ENCODE measurements at places on chromosomes 3 and 15. TPM values are rescaled to one million over a fixed set of nuclear protein-coding genes. Genes with fewer than 3 reads are reported as not detected.

- no peak for DNase-seq
Observed at GRCh38 chr3:9955067-9955502, 2.9 kb upstream of the PRRT3 start.

- no peak for DNase-seq
Observed at GRCh38 chr15:40128766-40129660, 20.3 kb upstream of the BMF start.

- DNase-seq, result no peak
Observed at GRCh38 chr3:70658513-70659310, 346.3 kb upstream of the MDFIC2 start.

GRCh38 chr3:43455233-43455632 is 166.6 kb downstream of the ANO10 start:
- DNase-seq, result no peak

DNA sequence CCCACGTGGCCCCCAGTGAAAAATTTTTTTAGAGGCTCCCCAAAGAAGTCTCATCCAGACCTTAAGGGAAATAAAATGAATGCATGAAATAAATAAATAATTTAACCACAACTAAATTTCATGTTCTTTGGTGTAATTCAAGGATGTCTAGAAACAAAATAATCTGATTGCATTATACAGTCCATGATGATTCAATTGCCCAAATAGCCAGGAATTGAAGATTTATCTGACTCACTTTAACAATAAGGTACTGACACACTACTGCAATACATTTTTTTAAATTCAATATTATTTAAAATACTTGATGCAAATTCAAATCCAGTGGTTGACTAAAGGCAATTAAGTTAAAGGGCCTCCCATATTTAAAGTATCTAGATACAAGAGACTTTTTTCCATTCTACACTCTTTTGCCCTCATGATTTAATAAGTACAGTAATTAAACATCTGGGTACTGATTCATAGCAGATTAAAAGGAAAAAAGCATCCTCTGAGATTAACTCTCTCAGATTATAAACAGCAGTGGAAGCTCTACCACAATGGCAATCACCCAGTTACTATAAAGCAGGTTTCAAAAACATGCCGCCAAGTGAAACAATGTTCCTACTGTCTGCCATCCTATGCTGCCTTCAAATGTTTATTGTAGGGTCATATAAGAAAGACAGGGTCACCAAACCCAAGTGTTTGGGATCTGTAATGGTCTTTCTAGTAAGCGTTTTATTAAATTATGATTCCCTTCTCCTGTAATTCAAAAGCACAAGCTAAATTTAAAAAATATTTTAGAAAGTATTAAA is 9.9 kb downstream of the UQCC5 start:
- no peak for DNase-seq

DNA sequence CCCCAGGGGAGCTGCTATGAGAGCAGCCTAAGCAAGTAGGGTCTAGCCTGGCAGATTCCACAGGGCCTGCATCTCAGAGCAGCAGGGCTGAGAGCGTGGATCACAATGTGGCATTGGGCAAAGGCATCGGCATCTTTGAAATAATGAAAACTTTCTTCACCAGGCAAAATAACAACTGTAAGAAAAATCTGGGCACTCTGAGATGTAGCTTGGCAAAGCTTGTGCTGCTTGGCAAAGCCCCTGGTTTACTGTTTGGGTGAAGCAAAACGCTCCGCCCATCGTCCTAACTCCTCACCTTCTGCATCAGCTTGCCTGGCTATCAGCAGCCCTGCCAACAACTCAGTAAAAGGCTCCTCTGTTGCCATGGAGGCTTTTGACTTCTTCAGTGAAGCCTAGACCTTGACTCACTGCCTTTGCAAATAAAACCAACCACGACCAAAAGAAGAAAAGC is 212.8 kb upstream of the EIF1B start:
- DNase-seq, result no peak

DNA sequence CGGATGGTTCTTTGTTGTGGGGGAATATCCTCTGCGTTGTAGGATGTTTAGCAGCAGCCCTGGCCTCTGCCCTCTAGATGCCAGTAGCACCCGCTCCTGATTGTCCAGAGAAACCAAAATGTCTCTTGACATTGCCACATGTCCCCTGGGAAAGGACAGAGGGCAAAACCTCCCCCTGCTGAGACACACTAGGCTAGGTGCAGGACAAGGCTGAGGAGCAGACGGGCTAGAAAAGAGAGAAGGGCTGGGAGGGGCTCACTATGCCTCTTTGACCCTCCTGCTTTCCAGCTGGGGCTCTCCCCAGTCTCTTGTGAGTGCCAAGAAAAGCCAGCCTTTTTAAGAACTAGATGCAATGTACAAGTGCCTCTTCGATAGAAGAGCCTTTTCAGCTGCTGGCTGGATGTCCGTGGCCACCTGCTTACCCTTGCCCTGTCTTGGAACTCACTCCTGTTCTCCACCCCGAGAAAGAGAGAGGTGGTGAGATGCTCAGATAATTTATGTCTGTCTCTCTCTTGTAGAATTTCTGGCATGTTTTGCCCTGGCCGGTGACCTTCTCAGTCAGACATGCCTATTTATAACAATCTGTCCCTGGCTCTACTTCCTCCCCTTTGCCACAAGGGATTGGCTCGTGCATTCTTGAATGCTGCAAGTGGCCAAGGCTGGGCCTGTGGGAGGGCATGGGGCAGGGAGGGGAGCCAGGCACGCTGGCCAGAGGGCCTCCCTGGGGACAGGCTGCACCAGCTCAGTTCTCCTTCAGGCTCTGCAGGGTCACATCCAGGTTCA is 142.6 kb downstream of the RPLP1 start:
- DNase-seq, result no peak

- DNase-seq, result no peak
Observed at GRCh38 chr3:27110020-27110419, 259.2 kb downstream of the NEK10 start.

DNA sequence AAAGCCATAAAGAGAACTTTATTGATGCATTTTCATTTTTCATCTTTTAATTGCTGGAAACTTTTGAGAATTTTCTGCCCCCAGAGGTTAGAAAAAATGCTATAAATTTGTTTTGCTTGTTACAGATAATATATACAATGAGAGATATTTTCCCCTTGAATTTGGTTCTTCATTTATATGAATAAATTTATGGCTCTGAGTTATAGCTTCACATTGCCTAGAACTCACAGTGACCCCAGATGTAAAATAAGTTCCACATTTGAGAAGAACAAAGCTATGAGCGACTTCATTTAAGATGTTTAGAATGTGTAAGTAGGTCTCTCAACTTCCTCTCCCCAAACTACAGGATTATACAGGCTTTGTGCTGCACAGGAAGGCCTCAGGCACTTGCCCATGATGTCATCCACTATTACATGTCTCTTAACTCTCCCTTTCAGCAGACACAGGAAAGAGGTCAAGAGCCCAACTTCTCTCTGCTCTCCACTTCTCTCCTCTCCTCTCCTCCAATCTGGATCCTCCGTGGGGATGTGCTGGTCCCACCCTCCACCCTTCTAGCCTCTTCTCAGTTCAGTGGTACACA is 92.8 kb downstream of the DUT start:
- no peak for DNase-seq

DNA sequence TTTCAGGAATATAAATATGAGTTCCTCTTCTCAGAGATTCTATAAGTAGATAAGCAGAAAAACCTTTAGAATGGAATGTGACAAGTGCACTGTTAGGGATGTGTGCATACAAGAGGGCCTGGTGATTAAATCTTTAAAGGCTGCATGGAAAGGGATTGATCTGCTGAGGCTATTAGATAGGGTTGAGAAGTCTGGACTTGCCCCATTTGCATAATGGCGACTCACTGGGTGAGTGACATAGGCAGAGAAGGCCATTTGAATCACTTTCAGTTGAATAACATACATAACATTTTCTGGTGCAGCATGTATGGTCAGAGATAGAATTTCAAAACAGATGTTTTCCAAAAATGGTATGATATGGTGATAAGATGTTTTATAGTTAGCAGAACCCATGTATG is 156.9 kb downstream of the ZNF621 start:
- no peak for DNase-seq

DNA sequence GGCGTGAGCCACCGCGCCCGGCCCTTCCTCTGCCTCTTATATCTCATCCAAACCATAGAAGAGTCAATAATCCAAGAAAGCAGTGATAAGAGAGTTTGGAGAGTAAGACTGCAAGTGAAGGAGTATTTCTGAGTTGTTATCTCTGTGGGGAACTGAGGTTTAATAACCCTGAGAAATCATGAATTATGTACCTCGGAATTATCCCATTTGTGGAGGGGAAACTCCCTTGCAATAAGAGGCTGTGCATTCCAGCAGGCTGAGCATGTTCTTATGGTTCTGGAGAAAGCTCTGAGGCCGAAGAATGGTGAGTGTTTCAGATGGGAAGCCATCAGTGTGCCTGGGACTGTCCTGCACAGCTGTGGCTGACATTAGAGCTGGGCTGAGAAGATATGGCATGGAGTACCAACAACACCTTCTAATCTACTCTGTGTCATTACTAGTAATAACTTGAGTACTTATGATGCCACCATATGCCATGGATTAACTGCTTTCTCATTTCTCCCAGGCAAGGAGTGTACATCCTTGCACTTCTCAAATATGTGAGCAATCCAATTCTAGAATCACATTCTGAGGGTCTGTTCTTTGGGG is 31.4 kb upstream of the NOX5 start:
- DNase-seq, result no peak

DNA sequence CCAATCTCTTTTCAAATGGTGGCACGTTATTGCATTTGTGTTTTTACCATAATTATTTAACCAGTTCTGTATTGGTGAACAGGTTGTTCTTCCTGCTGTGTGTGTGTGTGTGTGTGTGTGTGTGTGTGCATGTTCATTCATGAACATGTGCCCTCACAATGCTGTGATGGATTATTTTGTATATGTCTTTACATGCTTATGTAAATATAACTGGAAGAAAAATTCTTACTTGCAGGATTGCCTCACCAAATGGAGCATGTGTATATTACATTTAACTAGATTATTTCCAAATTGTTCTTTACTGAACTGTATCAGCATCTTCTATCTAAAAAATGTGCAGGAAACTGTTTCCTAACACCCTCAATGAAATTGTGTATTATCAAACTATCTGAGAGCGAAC is 175.2 kb upstream of the ZPLD1 start:
- DNase-seq, result no peak

GRCh38 chr15:75704263-75704615 is 8.4 kb downstream of the CSPG4 start:
- DNase-seq, result no peak

GRCh38 chr15:90212221-90213098 is 11.3 kb downstream of the SEMA4B start:
- no peak for DNase-seq

DNA sequence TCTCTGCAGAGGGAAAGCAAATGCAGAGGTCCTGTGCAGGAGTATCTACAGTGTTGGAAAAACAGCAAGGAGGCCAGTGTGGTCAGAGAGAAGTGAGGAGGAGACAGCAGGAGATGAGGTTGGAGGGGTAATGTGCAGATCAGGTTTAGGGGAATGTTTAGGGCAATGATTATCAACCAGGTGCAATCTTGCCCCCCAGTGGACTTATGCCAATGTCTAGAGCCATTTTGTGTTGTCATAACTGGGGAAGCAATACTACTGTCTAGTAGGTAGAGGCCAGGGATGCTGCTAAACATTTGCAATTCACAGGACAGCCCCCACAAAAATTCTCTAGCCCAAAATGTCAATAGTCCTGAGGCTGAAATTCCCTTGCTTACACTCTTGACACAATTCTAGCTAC is 13.1 kb downstream of the CCDC191 start:
- DNase-seq, result no peak

DNA sequence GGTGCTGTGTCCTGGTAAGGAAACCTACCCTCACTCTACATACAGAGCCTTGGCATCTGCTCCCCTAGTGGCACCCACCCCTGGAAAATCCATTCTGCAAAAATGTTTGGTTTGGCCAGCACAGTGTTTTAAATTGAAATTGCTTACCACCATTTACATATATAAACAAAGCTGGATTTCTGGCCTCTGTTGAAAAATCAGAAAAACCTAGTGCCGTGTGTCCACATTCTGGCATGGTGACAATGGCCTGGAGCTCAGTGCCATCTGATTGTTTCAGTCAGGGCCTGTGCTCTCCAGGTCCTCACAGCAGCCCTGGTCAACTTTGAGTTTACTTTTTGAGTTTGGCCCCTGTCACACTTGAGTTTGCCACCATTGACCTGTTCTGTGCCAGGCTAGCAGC is 2.9 kb upstream of the IL17RC start:
- no peak for DNase-seq

DNA sequence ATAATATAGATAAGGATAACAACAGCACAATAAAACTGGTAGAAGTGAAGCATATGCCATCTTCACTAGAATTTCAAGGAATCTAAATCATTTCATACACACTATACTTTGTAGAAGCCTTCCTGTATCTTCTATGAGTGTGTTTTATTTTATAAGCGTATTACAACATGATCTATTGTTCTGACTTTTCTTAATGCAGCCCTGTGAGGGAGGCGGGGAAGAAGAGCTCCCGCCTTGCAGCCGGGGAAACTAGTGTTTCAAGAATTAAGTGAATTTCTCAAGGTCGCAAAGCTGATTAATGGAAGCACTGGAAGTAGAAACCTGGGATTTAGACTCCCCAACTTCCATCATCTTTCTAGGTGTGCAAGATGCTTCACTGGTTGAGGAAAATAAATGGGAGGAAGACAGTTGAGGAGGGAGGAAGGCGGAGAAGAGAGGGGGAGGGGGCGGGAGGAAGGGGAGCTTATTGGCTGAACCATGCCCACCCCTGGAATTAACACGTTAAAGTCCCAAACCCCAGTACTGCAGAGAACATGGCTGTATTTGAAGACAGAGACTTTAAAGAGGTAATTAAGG is 32.9 kb downstream of the VGLL4 start:
- no peak for DNase-seq

Gene SCN11A
- total RNA-seq, result under 0.01 TPM

Gene OR5H6
- not detected for total RNA-seq

Gene UBAP1L
- 2.3 TPM for total RNA-seq

Gene BFSP2
- not detected for total RNA-seq

Gene TRPM1
- not detected for total RNA-seq

Gene GHRL
- total RNA-seq, result not detected

Gene ADAMTSL3
- 1.4 TPM for total RNA-seq

Gene LTF
- total RNA-seq, result 1.9 TPM

Gene SLC28A1
- total RNA-seq, result not detected

Gene DISP2
- under 0.01 TPM for total RNA-seq

Gene GCNT3
- 8.8 TPM for total RNA-seq

Gene TRIM59
- total RNA-seq, result 9.5 TPM

Data from esophagus squamous epithelium (tissue), 5 donors.